Activated CD4-positive, alpha-beta memory T cell treated with anti-CD3 and anti-CD28 coated beads for 36 hours (primary cell): ENCODE measurements at places on chromosomes 16 and 17.

DNA sequence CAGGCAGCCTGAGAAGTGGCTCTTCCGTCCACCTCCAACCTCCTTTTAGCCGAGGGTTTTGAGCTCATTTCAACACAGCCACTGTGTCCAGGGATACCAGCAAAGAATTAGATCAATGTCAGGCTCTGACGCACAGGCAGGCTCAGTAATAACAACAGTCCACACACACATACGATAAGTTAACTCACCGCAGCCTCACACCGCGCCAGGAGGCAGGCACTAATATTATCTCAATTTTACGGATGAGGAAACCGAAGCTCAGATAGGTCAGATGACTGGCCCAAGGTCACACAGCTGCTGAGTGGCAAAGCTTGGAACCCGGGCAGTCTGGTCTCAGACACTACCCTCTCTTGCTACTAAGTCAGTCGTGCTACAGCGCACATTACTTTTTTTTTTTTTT lies 22.9 kb downstream of the ABR start:
- DNase-seq = no peak

GRCh38 chr16:50667497-50668367 lies 13.4 kb downstream of the SNX20 start:
- peak; percentile 17 for DNase-seq

GRCh38 chr16:87350681-87351319 lies 32.8 kb downstream of the FBXO31 start:
- no peak for DNase-seq

GRCh38 chr17:50872710-50873424 lies 6.7 kb upstream of the TOB1 start:
- DNase-seq = peak; percentile 79

DNA sequence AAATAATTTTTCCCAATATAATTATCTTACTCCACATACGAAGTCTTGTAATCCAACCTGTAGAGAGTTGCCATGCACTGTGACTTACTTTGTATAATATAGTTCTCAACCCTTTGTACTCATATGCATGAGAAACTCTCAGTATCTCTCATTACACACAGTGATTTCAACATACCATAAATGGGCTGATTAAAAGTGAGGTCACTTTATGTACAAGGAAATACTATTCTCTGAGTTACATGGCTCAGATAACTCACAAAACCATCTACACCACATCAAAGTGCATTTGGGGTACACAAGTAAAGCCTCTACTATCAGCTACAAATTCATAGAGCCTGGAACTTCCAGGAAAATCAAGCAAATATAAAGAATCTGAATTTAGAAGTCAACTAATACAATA lies 27.9 kb downstream of the SLFN12 start:
- no peak for DNase-seq

- DNase-seq = no peak
Measured at GRCh38 chr16:69741951-69742904, 12.5 kb downstream of the NOB1 start.

DNA sequence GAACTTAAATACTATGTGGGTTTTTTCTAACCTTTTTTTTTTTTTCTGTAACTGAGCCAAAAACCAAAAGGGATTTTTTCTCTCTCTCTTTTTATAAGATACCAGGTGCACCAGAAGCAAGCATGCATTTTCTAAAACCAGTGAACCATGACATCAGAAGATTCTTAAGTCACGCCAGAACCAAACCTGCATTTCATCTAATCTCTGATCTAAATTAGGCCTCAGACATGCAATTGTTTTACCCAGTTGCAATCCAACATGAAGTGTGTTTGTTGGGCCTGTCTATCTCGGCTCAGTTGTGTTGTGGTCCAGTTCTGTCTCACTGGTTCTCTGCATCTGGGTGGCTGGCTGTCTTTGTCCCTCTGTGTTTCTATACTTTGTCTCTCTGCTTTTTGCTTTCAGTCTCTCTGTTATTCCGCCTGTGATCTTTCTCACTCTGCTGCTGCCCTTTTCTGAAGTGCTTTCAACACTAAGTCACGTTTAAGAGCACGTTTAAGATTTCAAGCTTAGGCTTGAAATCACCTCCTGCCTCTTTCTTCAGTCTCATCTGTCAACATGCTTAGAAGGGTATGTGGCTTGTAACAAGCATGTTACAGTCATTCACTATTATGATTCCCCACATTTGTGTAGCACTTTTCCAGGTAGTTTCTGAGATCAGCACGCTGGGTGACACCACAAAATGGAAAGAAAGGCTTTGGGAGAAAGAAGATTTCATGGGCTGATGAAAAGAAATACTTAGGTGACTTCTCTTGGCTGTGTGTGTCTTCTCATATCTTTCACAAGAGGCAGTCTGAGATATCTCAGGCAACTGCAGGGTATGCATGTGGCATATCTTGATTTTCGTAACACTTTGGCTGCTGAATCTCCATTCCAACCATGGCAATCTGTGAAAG lies 488.9 kb downstream of the SHISA9 start:
- no peak for DNase-seq

- no peak for DNase-seq
Measured at GRCh38 chr16:56408379-56409098, 16.8 kb downstream of the AMFR start.
